Activated gamma-delta T cell treated with anti-CD3 and anti-CD28 coated beads, Interleukin-2, amount 50 U/mL, for 16 hours (primary cell): ENCODE measurements at places on chromosomes 1 and 21.

GRCh38 chr1:67760030-67760821 is 73.0 kb downstream of the GNG12 start:
- peak; percentile 36 for DNase-seq

GRCh38 chr1:30515755-30516484 is 207.5 kb downstream of the MATN1 start:
- no peak for DNase-seq

- DNase-seq = peak; percentile 7
Measured at GRCh38 chr1:50333595-50333974, 89.7 kb downstream of the DMRTA2 start.

DNA sequence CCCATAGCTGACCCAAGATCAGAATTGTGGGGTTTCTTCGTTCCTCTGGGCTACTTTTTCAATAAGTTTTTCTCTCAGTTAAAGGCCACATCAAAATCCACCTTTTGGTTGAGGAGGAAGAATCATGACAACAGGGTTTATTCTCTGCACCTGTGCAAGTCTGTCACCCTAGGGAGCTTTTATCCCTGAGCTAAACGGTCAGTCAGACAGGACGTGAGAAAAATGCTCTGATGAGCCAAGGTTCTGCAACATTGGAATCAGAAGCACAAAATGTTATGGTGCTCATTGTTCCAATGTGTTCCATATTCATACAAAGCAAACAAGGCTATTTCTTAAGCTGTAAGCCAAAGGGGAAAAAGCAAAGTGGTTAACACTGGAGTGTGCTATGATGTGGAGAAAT is 7.4 kb upstream of the ERICH3 start:
- DNase-seq = no peak

GRCh38 chr1:20199840-20200239 is 13.5 kb upstream of the PLA2G2C start:
- no peak for DNase-seq

DNA sequence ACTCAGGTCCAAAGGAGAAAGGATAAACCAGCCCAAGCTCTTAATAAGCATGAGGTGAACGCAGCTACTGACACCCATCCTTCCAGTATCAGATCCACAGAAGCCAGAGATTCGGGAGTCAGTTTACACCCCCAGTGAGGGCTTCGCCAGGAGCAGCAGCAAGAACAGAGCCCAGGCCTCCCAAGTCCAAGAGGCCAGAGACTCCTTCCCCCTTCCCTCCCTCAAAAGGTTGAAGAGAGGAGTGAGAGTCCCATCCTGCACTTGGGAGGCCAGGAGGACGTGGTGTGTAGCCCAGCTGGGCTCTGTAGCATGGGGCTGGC is 72.8 kb downstream of the MRPL37 start:
- DNase-seq = no peak

- DNase-seq = no peak
Measured at GRCh38 chr1:40872276-40872675, 10.1 kb upstream of the CITED4 start.

GRCh38 chr1:243587823-243588560 is 262.1 kb downstream of the AKT3 start:
- DNase-seq = no peak

DNA sequence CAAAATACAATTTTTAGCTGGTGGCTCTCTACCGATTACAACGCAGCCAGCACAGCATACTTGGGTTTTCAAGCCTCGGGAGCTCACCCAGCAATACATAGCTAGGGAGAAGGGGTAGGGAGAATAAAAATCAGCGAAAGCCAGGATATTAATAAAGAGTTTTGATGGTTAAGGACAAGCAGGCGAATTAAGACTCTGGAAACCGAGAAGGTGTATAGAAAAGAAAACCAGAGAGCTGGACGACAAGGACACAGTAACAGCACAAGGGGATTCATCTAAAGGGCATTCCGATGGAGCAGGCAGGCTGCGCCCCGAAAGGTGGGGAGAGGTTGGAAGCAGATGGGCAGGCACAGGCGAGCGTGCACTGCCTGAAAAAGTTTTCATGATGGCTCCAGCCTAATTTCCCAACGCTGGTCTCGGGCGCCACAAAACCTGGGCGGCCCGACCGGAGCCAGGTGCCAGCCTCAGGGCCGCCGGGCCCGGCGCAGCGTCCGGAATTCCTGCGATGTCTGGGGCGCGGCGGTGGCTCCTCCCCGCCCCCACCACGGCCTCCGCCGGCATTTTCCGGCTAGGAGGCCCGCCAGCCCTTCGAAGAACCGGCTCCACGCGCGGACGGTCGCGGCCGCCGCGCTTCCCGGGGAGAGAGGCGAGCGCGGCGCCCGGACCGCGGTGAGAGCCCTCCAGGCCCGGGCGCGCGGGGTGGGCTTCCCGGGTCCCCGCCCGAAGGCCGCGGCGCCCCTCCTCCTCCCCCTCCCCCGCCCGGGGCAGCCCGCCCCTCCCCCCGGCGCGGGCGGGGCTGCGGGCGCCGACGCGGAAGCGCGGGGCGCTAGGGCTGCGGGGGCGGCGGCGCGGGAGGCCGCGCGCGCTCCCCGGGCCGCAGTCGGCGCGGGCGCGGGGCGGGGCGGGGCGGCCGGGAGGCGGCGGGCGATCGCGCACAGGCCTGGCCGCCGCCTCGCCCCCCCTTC is 774 bp upstream of the DYRK1A start:
- DNase-seq = no peak

DNA sequence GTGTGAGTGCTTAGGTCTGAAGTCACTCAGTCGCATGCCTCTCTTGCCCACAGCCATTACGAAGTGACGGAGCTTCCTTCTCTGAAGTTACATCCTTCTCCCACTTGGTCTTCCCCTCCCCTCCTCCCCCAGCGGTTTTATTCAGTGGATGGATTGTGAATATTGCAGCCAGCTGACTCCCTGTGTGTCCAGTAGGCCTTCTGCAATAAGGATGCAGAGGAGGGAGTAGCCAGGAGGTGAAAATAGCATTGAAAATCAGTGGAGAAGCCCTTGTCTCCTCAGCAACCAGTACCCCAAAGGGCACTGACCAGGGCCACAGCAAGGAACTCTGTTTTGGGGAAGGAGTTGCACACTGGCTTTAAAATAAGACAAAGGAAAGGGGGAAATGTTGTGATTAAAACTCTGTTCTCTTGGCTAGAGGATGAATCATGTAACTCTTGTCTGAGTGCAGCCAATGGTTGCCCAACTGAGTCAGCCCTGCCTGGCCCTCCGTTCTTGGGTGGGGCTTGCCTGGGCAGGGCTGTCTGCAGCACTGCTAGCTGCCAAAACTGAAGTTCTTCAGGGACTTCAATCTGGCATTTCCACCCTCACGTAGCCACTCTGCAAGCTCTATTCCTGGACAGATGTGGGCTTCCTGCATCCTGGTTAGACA is 4.3 kb downstream of the S100A10 start:
- DNase-seq = peak; percentile 19

- DNase-seq = no peak
Measured at GRCh38 chr1:209403921-209404320, 179.6 kb upstream of the CAMK1G start.

GRCh38 chr1:182869241-182869666 is 30.1 kb downstream of the DHX9 start:
- no peak for DNase-seq

DNA sequence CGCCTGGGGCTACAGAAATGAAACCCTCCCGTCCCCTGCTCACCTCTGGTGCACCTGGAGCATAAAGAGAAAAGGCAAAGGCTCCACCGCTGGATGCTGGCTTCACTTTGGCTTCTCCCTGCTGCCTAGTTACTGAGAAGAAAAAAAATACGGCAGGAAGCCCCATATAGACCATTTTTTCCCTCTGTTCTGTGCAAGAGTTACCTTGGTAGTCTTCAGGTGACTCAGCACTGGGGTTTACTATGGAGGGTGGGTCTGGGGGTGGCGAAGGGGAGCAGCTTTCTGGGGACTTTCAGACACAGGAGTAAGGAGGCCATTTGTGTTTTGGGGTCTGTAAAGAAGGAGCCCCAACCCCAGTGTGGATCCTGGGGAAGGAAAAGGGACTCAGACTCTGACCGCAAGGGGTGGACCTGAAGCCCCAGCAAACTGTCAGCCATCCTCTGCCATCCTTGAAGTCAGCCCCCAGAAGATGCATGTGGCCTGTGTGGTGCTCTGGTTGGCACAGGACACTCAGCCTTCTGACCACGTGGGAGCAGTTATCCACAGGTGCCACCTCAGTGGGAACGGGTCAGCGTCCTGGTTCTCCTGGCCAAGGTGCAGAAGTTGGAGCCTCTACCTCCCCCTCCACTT is 25.9 kb upstream of the EPS8L3 start:
- no peak for DNase-seq

DNA sequence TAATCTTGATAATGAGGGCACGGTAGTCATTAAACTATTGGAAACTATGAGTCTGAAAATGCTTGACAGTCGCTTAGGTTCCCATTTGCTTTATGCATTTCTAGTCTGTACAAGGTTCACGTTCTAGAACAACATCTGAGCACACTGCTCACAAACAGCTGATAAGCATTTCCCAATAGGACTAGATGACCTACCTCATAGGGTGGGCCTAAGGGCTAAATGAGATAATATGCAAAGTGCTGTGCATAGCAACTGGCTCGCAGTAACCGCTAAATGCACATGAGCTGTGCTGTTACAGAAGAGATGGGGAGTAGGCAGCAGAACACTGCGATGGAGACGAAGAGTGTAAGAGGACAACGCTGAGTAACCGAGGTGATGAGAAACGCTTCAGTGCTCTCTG is 628.0 kb downstream of the SMYD3 start:
- DNase-seq = no peak

DNA sequence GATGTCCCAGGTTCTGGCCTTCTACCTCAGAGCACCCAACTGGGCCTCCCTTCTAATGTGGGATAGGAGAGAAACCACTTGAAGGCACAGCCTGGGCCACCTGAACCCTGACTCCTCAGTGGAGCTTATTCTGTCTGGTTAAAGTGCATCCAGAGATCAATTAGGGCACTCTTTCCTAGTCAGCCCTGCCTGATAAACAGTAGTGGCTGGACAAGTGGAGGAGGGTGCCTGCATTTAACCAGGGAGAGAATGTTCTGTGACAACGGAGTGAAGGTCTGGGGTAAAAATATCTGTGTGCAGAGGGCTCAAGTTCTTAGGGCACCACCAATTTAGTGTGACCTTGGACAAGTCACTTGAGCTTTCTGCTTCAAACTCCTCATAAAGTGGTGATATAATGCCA is 101.8 kb downstream of the FAM78B start:
- DNase-seq = no peak

DNA sequence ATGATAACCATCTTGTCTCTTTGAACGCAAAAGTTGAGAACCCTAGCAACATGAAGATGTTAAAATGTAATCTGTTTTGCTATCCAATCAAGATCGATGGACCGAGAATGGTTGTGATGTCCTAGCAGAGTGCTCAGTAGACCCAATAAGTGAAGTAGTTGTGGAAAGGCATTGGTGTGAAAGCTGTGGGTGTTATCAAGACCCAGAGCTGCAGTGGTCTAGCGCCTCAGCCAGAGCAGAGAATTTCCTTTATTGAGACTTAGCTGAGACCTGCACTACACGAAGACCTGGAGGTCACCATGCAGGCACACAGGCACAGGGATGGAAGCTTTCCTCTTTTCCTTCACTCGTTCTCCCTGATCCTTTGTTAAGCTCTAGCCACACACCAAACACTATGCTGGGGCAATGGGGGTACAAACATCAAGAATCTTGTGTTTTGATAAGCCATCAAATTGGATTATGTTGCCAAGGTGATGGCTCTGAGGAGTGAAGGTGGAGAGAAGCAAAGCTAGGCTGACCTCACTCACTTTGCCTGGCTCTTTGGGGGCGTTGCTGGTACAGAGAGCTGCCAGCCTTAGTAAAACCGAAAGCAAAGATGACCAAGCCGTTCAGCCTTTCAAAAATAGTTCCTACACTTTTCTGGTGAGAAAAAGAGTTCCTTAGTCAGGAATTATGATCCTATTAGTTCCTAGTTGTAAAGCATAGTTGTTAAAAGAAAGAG is 24.1 kb downstream of the METTL13 start:
- no peak for DNase-seq

- no peak for DNase-seq
Measured at GRCh38 chr1:184417916-184418315, 31.1 kb downstream of the C1orf21 start.

GRCh38 chr1:78682496-78682895 is 32.9 kb downstream of the IFI44 start:
- DNase-seq = no peak

DNA sequence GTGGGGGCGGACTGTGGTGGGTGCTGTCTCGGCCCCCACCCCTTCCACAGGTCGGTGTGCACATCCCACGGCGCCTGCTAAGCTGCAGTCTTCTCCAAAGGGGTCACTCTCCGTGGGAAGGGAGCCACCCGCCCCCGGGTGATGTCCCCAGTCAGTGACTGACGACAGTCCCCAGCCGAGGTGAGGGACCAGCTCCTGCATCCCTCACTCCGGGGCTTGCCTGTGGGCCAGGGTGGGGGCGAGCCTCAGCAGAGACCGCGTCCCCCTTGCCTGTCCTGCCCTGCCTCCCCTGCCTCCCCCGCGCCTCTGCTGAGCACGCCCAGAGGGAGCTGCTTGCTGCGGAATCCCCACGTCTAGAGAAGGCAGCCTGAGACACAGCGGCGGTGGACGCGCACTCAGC is 35.9 kb upstream of the PDE9A start:
- DNase-seq = no peak

- no peak for DNase-seq
Measured at GRCh38 chr1:92356956-92357355, 58.1 kb downstream of the RPAP2 start.

- no peak for DNase-seq
Measured at GRCh38 chr1:178941261-178941689, 70.4 kb upstream of the ANGPTL1 start.

- DNase-seq = no peak
Measured at GRCh38 chr1:103160281-103160680, 52.0 kb upstream of the COL11A1 start.

DNA sequence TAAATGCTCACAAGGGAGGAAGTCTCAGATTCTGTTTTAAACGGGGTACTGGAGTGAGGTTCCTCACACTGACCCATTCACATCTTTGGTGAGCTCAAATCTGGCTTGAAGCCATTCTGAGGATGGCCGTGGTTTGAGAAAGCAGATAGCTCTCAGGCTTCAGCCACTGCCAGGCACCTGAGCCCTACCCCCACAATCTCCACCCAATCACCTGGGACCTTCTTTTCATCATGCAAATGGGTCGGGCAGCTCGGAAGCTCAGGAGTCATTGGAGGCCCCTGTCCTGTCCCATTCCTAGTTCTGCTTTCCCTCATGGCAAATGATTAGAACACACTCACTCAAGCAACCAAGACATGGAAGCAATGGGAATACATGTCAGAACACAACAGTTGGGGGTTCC is 141.4 kb upstream of the ETS2 start:
- DNase-seq = no peak

GRCh38 chr1:154157520-154158306 is 2.8 kb upstream of the NUP210L start:
- DNase-seq = peak; percentile 64
